Stimulated activated CD8-positive, alpha-beta memory T cell treated with anti-CD3 and anti-CD28 coated beads, Interleukin-15, amount 100 ng/mL, for 24 hours (primary cell): ENCODE measurements at places on chromosomes 4 and X.

DNA sequence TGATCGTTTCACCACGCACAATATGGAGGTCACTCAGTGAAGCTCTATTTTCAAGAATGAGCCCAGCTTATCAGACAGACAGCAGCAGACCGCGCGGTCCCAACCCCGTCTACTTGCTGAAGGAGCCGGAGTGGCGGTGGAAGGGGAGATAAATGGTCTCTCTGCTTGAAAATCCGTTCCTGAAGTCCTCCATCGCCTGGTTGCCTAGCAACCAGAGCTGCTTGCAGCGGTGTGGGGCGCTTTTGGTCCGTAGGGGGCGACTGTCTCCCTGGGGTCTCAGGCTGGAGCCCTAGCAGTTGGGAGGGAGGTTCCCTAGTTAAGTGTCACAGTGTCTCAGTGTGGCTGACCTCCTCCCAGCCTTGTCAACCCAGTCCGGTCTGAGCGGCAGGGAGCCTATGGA lies 8.3 kb upstream of the DLG3 start:
- DNase-seq: no peak

- no peak for DNase-seq
Measured at GRCh38 chr4:185201977-185202962, 1.5 kb downstream of the CFAP97 start.

GRCh38 chr4:102734591-102735385 lies 26.0 kb downstream of the MANBA start:
- DNase-seq: no peak

DNA sequence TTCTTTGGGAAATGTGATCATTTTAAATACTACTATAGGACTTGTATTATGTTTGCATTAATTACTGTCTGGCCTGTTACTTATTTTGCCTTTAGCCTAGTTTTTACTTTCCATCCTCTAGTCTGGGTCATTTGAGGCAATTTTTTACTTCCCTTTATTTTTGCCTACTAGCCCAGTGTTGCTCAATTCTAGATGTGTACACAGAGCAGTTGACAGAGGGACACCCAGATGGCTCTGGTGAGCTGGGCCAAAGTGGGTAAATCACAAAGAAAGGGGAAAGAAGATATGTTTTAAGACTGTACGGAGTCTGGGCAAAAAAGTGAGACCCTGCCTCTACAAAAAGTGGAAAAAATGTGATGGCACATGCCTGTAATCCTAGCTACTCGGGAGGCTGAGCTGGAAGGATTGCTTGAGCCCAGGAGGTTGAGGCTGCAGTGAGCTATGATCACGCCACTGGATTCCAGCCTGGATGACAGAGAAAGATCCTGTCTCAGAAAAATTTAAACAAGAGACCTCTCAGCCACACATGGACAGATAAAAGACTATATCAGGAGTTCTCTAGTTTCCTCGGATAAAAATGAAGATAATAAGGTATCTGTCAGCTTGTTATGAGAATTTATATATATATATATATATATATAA lies 35.7 kb downstream of the APOO start:
- DNase-seq: no peak

GRCh38 chr4:1602655-1603412 lies 81.3 kb downstream of the FAM53A start:
- no peak for DNase-seq

DNA sequence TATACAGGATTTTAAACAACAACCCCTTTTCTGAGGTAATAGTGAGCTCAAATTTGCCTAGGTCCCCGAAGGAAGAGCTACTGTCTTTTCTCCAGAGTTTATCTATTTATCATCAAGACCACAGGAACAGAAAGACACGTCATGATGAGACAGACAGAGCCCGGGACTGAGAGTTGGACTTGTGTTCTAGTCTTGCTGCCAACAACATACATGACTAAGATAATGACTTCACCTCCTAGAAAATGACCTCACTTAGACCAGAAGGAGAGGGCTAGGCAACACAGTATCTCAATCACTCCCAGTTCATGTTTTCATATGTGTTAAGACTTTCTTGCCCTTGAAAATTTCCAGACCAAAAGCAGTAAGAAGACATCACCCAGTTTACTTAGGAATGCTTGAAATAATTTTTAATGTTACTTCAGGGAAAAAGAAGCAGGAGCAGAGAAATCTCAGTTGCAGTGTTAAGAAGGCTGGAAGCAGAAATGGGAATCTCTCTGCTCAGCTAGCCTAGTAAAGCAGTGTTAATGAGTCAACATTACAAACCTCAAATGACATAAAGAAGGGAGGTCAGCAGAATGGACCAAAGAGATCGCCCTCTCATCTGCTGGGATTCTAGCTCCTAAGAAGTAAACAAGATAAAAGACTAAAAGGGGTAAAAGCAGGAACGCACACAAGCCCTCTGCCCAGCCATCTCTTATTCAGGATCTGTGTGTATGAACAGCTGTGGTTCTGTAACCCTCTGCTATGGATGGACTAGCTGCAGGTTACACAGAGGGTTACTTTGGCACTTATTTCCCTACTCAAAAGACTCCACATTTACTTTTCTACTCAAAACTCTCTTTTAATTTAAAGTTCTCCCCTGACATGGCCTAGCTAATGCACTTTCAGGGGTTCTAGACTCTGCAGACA lies 24.8 kb downstream of the PDGFC start:
- no peak for DNase-seq

- no peak for DNase-seq
Measured at GRCh38 chr4:158786121-158786601, 17.3 kb downstream of the FNIP2 start.

DNA sequence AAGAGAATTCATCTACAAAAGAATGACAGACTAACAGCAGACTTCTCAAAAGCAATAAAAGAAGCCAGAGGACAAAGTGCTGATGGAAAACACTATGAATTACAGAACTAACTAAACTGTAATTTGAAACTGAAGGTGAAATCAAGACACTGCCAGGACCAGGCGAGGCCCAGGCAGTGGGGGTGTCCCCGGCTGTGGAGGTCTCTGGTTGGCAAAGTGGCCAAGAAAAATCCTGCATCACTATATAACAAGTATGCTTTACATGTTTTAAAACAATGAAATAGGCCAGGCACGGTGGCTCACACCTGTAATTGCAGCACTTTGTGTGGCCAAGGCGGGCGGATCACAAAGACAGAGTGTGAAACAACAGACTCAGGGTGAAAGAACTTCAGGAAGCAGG lies 32.9 kb downstream of the CHM start:
- no peak for DNase-seq

GRCh38 chrX:136477026-136477425 lies 10.7 kb upstream of the BRS3 start:
- no peak for DNase-seq

- DNase-seq: no peak
Measured at GRCh38 chrX:314781-315595, 3.6 kb downstream of the GTPBP6 start.

DNA sequence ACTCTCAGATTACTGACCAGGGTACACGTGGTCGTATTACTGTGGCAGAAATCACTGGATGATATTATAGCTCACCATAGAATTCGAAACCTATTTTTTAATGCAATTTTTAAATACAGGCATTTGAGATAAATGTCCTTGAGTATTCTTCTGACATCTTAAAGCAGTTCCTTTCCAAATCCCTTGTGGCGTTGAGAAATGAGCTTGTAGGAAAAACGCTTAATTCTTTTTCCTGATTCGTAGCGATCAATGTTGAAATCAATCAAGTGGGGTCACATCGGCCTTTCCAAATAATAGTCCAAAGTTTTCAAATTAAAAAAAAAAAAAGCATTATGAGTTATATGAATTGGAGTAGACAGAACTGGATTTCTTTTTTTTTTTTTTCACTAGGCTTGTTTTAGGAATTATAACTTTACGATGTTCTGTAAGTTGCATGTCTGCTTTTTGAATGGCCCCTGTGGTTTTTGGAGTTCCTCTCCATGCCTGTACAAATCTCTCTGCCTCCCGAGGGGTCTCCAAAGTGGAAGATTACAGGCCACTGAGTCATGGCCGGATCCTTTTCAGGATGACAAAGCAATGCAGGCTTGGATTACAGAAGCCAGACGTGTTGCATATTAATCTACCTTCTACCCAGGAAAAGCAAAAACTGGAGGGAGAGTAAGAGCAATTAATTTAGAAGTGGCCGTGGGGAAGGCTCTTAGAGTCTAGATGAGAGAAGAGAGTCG lies 226.1 kb downstream of the SHOX start:
- no peak for DNase-seq

DNA sequence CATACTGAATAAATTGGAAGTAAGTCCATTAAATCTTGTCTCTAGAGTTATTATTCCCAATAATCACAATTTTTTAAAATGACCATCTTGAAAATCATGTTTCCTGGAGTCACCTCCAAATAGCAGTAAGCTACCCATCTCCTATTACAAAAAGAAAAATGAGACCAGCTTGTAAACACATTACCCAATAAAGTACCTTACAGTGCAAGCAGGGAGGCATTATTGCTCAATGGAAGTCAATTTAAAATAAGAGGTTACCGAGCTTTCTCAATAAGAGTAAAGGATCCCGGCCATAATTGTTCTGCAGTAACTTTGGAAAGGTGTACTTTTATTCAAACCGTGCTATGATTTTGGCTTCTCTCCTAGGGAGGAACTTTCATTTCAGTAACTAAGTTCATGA lies 78.0 kb downstream of the DMD start:
- no peak for DNase-seq

GRCh38 chr4:140854168-140854567 lies 98.0 kb upstream of the TBC1D9 start:
- DNase-seq: no peak

GRCh38 chr4:22999419-22999818 lies 306.7 kb downstream of the GBA3 start:
- DNase-seq: no peak

- DNase-seq: no peak
Measured at GRCh38 chrX:34770511-34770910, 113.4 kb upstream of the TMEM47 start.

- no peak for DNase-seq
Measured at GRCh38 chr4:107993969-107994368, 4.3 kb downstream of the HADH start.

DNA sequence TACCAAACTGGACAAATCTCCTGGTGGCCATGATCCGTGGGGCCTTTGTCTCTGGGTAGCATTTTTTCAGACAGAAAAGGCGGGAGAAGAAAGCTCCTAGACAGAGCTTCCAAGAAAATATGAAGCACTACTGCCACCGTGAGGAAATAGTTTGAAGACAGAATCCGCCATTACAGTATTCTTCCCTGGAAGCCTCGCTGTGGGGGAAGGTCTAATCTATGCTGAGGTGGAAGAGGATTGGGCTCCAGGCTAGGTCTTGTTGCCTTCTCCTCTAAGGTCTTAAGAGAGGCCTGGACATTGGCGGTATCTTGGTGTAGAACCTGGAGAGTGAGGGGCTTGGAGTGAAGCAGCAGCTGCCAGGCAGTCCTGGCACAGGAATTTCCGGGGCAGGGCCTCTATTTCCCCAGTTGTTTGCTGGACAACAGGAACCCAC lies 218.9 kb downstream of the OR13H1 start:
- DNase-seq: no peak
